ENCODE measurements at places on chromosomes 16 and 17.

DNA sequence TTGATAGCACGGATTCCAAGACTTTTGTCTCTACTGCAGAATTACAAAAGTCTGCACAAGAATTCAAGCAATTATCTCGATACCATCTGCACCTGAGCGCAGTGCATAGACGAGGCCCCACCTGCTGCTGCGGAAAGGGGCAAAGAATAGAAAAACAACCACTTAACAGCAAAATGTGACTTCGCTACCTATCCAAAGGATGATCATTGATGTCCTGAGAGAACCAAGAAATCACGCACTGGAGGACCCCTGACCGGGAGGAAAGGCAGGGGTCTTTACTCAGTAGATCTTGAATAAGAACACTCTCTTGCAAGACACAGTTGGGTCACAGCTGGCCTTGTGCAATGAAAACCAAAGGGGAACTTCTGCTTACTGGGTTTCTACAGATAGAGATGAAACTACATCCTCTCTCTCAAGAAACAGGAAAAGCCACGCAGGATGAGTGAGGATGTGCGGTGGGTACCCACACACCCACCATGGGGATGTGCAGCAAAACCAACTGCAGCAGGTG lies 147.4 kb upstream of the RPH3AL start:
- peak; percentile 39 for DNase-seq

- DNase-seq, result no peak
Observed at GRCh38 chr17:17114592-17115225, 72.5 kb downstream of the MPRIP start.

DNA sequence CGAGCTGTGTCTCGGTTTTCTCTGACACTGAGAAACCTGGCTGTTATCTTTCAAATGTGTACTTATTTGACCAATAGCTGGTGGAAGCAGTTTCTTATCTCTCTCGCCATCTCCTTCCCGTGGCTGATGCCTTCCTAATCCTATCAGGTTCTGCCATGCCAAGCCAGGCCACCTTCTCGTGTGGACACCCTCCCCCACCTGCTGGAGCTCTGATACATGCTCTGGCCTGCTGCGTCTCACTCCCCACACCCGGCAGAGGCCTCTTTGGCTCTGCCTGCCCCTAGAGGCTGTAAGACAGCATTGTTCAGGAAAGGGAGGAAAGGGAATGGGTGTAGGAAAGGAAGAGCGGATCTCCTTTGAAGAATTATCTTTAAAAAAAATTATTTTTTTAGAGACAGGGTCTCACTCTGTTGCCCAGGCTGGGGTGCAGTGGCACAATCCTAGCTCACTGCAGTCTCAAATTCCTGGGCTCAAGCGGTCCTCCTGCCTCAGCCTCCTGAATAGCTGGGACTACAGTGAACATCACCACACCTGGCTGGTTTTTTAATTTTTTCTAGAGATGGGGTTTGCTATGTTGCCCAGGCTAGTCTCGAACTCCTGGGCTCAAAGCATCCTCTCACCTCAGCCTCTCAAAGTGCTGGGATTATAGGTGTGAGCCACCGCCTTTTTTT lies 7.5 kb upstream of the ARMC5 start:
- DNase-seq, result peak; percentile 63

GRCh38 chr16:52552643-52553042 lies 5.7 kb upstream of the TOX3 start:
- no peak for DNase-seq

DNA sequence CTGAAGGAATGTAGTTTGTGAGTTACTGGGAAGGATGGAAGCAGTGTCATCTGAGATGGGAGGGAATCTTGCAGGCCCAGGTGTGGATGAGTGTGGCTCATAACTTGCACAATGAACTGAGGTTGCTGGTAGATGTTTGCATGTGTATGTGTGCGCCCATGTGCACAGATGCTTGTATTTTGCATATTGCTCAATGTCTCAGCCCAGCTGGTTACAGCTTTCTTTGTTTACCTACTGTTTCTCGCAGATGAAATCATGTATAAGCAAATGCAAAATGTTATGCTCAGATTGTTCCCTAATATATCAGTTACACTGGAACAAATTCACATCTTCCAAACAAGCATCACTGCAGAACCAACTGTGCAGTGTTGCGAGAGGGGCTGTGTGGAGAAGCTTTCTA lies 452.2 kb upstream of the EEF2KMT start:
- peak; percentile 9 for DNase-seq

DNA sequence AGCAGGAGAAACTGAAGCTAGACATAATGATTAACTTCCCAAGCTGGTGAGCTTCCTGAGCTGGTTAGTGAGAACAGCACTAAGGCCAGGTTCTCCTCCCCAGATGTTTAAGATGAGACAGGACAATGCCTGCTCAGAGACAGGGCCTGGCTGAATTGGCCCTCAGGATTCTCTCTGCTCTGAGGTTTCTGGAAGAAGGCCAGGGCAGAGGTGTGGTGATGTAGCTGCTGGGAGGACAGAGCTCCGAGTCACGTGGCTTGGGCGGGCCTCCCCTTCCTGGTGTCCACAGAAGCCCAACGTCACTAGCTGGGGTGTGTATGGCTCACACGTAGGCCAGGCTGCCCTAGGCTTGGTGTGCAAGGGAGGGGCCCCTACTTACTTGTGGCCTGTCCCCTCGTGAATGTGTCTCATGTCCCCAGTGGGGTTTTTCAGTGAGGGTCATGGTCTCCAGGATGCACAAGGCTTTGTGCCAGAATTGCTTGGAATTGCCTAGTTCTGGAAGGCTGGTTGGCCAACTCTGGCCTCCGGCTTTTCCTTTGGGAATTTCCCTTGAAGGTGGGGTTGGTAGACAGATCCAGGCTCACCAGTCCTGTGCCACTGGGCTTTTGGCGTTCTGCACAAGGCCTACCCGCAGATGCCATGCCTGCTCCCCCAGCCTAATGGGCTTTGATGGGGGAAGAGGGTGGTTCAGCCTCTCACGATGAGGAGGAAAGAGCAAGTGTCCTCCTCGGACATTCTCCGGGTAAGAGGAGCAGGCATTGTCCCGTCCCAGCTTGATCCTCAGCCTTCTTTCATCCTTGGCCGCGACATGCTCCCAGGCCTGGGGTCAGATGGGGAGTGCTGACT lies 3.4 kb downstream of the NOD2 start:
- DNase-seq, result peak; percentile 76

- DNase-seq, result no peak
Observed at GRCh38 chr17:789160-789840, 7.1 kb downstream of the MRM3 start.

GRCh38 chr16:2704983-2705275 lies 15.1 kb downstream of the PRSS27 start:
- no peak for DNase-seq

DNA sequence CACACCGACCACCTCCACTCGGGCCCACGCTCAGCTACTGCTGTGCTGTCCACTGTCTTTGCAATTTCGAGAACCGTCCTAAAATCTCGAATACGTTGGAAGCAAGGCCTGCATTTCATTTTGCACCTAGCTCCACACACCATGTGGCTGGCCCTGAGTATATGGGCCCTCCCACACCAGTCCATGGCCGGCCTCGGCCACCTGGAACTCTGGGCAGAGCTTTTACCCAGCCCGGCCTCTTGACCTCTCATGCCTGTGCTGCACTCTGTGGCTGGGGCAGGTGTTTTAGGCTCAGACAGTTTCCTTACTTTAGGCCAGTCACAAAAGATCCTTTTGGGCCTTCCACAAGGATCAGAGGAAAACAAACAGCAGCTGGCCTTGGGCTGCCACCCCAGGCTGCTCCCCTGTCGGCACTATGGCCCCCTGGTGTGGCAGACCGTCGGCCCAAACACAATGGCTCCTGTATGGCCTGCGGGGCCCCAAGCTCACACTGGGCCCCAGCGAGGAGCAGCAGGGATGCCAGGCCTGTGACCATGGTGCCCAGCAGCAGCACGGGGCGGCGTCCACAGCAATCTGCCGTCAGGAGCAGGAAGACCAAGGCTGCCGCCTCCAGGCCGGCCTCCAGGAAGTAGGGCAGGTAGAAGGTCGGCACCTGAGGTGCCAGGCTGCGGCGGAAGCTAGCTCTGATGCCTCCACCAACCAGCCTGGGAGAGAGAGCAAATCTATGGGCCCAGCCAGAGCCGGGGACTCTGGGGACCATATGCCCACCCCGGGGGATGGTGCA lies 2.5 kb downstream of the SLC22A31 start:
- no peak for DNase-seq
